Suppressor macrophage (primary cell): ENCODE measurements at places on chromosomes 7 and 10.

GRCh38 chr10:44339218-44339617 is 45.7 kb downstream of the CXCL12 start:
- no peak for DNase-seq

- DNase-seq = no peak
These were observed 15.5 kb downstream of the ACBD5 start for GRCh38 chr10:27225011-27225590.

DNA sequence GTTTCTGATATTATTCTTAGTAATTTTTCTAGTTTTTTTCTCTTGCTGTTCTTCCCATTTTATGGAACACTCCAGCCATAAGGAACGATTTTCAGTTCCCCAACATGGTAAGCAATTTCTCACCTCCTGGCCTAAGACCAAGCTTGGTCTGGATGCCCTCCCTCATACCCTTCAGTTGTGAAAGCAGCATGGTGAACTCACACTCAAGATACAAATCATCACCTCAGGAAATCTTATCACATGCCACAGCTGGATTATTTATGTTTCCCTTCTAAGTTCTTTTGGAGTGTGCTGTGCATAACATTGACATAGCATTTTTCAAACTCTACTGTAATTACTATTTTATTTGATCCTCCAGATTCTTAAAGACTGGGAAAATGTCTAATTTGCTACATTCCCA is 216.6 kb downstream of the AGMO start:
- no peak for DNase-seq

GRCh38 chr10:24974976-24975375 is 22.6 kb upstream of the PRTFDC1 start:
- no peak for DNase-seq

- DNase-seq = no peak
These were observed 2.5 kb downstream of the VSTM4 start for GRCh38 chr10:49112851-49113250.

- DNase-seq = no peak
These were observed 638.4 kb downstream of the GALNT17 start for GRCh38 chr7:71770269-71770907.

- no peak for DNase-seq
These were observed 1.9 kb upstream of the MACC1 start for GRCh38 chr7:20219062-20219445.

DNA sequence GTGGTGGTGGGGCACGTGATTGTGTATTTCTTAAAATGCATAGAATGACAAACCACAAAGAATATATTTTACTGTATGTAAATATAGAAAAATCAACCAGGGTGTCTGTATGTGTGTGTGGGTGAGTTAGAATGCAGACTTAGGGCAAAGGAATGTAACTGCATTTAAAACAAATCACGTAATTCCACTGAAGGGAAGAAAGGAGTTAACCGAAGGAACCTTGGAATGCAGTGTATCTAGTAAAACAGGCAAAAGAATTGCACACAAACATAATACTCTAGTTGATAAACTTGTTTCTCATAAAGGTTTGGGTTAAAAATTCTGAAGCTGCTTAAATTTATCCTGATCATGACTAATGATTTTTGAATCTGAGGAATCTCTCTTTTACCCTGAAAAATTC is 134.9 kb downstream of the ADRA2A start:
- no peak for DNase-seq

DNA sequence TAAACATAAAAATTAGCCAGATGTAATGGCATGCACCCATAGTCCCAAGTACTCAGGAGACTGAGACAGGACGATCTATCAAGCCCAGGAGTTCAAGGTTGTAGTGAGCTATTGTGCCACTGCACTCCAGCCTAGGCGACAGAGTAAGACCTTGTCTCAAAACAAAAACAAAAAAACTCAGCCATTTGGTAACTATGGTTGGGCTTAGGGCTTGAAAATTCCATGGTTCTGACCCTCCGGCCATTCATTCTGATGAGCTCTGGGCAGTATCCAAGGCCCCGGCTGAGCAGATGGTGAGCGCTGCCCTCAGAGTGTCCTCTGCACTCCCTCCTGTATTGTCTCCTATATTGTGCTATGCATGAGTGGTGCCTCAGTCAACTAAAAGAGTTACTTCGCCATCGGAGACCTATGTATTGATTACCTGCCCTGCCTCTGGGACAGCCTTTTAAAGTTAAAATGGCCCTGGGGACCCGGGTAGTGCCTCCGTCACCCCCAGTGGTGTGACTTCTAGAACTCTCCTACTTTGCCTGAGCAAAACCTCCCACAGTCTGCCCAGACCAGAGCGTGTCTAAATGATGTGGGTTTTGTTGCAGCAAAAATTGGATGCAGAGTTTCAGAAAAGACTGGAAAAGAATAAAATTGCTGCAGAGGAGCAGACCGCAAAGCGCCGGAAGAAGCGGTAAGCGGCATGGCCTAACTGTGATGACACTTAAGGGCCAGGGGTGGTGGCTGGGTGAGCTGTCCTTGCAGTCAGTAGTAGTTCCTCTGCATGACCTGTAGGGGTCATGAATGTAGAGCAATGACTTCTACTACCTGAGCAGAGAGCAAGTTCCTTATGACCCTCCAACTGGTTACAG is 8.1 kb downstream of the PRKRIP1 start:
- peak; percentile 76 for DNase-seq

- no peak for DNase-seq
These were observed 145.8 kb upstream of the IMMP2L start for GRCh38 chr7:111708072-111708471.

GRCh38 chr10:47241256-47241655 is 58.7 kb upstream of the GDF10 start:
- DNase-seq = no peak

DNA sequence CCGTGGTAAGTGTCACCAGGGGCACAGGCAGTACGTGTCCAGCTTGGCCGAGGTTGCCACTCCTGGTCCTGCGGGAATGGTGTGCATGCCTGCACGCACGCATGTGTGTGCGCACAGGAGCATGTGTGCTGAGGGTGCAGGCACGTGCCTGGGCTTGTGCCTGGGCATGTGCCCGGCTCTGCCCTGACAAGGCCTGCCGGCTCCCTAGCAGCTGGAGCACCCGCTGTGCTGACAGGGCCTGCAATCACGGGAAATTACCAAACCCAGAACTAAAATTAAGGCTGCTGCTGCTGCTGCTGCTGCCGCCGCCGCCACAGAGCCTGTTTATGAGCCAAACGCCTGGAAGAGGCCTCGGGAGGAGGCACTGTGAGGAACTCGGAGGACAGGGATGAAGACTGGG is 28.7 kb downstream of the GHRHR start:
- no peak for DNase-seq

DNA sequence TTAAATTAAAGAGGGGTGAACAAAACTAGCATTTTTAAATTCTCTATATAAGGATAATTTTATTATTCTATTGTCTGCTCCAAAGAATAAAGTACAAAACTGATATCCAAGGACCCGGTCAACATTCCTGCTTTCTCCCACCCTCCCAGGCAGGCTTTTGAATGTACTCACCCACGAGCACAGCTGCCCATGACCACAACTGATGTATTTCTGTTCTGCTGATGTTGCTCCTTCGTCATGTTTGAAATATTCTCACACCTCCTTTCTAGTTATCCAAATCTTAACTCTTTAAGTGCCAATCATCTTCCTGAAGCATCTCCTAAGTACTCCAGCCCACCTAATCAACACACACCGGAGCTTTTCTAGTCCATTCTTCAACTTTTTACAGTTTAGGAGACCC is 46.7 kb downstream of the CALD1 start:
- no peak for DNase-seq

GRCh38 chr10:87837445-87837844 is 19.4 kb upstream of the ATAD1 start:
- peak; percentile 35 for DNase-seq

GRCh38 chr10:113336549-113337130 is 216.2 kb upstream of the HABP2 start:
- DNase-seq = no peak

GRCh38 chr7:75962607-75963380 is 31.6 kb downstream of the TMEM120A start:
- no peak for DNase-seq

DNA sequence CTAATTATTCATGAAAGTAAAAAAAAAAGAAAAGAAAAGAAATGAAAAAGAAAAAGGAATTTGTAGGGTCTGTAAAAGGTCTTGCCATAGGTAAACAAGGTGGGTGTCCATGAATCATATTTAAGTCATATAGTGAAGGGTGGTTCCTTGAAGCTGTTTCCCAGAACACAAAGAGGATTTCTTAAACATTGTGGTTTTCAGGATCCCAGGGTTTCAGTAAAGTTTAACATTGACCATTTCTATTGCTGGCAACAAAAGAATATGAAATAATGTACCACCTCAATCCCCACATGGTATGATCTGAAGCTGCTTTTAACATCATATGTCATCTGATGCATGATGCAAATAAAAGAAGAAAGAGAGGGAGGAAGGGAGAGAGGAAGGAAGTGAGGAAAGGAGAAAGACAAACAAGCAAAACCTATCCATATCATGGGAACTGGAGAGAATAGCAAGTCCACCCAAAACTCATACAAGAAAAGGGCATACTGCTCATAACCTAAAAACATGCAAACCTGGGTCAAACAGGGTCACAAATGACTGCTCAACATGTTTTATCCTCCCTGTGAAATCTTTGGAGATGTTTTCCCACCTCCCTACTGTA is 663.5 kb downstream of the SORCS1 start:
- DNase-seq = no peak

DNA sequence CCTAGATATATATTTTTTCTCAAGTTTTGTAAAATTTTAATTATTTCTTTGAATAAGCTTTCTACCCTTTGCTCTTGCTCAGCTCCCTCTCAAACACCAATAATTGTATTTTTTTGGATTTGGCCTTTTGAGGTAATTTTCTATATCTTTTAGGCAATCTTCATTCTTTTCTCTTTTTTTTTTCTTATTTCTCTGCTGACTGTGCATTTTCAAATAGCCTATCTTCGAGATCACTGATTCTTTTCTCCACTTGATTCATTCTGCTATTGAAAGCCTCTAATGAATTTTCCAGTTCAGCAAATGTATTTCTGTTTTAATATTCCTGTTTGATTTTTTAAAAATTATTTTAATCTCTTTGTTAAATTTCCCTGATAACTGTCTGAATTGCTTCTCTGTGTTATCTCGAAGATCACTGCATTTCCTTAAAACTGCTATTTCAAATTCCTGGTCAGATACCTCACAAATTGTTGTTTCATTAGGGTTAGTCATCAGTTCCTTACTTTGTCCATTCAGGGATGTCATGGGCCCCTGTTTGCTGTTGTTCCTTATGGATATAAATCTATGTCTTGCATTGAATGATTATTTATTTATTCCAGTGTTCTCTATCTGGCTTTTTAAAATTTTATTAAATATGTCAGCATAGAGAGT is 100.1 kb upstream of the UNC5B start:
- no peak for DNase-seq

GRCh38 chr10:27724287-27724686 is 21.3 kb downstream of the MKX start:
- DNase-seq = peak; percentile 11

- no peak for DNase-seq
These were observed 178.0 kb downstream of the JAZF1 start for GRCh38 chr7:28002638-28003037.

GRCh38 chr10:7635408-7636125 is 31.2 kb downstream of the ITIH5 start:
- DNase-seq = no peak

DNA sequence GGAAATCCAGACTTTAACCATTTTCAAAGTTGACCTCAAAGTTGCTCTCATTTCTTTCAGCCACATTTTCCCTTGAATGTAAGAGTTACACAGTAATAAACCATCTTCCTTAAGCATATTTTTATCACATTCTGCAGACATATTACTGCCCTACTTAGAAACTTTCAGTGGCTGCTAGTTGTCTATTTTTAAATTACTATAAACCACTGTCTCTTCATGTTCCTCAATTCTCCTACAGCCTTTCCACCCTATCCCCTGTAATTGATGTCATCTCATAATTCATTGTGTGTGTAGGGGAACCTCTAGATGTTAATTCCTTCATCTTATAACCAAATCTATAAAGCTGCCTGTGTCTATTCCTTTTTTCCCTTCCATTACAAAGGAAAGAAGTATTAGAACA is 78.1 kb upstream of the STRIP2 start:
- DNase-seq = no peak

DNA sequence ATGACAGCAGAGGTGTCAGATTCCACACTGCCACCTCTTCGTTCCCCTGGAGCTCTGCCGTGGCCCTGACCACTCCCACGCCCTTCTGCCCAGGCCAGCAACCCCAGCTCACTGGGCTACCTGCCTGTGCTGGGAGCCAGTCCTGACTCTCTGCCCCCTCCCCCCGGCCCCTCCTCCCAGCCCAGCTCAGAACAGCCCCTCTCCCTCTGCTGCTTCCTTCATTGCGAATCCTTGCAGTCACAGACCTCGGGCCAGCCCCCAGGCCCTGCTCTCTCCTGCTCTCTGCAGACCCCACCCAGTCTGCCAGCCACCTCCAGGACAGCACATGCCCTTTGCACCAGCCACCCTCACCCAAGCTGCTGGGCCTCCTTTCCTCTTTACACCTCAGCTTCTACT is 60.4 kb downstream of the TCERG1L start:
- DNase-seq = no peak

GRCh38 chr7:7582596-7582995 is 15.9 kb downstream of the MIOS start:
- DNase-seq = no peak

GRCh38 chr7:12127455-12127854 is 83.6 kb upstream of the TMEM106B start:
- DNase-seq = no peak

- DNase-seq = no peak
These were observed 132.2 kb downstream of the TCERG1L start for GRCh38 chr10:131179361-131179760.

GRCh38 chr7:71016401-71016800 is 115.5 kb upstream of the GALNT17 start:
- no peak for DNase-seq

DNA sequence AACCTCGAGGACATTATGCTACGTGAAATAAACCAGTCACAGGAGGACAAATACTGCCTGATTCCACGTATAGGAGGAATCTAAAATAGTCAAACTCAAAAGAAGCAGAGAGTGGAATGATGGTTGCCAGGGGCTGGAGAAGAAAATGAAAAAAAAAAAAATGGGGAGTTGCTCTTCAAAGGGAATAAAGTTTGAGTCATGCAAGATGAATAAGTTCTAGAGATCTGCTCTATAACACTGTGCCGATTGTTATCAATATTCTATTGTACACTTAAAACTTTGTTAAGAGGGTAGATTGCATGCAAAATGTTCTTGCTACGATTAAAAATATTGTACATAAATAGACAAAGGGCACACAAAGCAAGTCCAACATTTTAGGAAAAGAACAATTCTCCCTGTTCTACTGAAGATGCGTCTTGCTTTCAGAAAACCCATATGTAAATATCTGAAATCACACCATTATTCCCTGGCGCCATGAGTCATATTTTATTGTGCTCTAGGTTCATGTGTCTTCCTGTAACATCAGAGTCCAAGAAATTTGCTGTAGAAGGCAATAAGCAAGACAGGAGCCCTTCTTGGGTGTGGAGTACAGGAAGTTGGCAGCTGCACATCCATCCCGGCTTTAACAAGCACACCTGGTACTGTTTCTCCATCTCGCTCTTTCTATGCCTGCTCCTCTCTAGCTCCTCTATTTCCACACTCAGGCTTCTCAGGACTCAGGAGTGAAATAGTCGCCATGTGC is 145.9 kb downstream of the GFRA1 start:
- DNase-seq = no peak
